ENCODE measurements at places on chromosomes 12 and 14.

DNA sequence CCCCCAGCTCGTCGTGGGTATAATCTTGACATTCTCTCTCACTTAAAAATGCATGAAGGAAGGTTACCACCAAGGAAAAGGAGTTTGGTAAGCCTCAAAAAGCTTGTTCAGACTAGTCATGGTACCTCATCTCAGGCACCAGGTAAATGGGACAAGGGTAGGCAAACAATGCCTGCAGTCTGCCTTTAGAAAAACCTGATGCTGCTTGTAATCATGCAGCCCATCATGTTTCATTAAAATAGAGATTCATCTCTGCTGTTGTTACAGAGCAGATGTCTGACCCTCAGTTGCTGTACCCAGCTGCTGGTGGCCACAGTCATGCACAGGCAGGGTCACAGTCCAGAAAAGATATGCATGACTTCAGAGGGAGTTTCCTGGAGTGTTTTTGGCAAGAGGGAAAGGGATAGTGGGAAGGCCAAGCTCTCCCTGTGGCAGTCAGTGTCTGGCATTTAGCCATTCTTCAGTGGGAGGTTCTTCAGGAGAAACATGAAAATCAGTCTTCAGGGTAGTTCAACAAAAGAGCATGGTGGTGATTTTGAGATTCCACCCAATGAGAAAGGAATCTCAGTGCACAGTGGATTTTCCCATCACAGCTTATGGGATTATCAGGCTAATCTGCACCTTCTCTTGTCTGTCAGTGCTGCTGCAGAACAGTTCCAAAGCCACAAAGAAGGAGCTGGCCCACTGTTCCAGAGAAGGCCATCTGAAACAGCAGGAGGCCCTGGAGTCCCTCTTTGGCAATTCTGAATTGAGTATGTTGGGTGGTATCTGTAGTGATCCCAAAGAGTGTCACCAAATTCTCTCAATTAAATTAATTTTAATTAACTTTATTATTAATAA, 202.7 kb upstream of the FRMD6 start:
- no peak for DNase-seq

GRCh38 chr12:69120354-69120753, 119.0 kb upstream of the CPSF6 start:
- no peak for DNase-seq

GRCh38 chr14:91242635-91243034, 1.9 kb downstream of the GPR68 start:
- DNase-seq, result no peak

GRCh38 chr14:40402957-40403356, 970.7 kb upstream of the FBXO33 start:
- DNase-seq, result no peak

- no peak for DNase-seq
Measured at GRCh38 chr12:48970702-48971334, 717 bp downstream of the WNT10B start.

DNA sequence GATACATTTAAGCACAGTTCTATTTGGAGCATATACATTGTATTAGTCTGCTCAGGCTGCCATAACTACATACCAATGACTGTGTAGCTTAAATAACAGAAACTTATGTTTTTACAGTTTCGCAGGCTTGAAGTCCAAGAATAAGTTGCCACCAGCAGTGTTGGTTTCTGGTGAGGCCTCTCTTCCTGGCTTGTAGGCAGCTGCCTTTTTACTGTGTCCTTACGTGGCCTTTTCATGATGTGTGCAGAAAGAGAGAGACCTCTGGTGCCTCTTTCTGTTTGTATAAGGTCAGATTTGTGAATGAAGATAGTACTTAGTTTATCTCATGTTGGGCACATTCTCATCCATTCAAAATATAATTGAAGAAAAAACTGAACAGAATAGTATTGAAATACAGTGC, 636.6 kb downstream of the FLRT2 start:
- no peak for DNase-seq

DNA sequence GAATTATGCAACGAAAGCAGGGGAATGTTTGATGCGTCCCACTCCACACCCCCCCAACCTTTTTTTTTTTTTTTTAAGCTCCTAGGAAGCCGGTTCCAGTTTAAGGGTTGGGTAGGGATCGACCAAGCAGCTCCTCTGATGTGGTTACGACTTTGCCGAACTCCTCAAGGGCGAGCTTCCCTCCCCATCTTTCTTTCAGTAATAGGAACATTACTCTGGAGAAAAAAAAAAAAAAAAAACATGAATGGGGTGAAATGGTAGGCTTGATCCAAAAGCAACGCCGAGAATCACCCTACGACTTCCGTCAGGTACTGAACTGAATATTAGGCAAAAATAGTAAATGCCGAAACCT, 9.6 kb downstream of the BMP4 start:
- DNase-seq, result no peak

DNA sequence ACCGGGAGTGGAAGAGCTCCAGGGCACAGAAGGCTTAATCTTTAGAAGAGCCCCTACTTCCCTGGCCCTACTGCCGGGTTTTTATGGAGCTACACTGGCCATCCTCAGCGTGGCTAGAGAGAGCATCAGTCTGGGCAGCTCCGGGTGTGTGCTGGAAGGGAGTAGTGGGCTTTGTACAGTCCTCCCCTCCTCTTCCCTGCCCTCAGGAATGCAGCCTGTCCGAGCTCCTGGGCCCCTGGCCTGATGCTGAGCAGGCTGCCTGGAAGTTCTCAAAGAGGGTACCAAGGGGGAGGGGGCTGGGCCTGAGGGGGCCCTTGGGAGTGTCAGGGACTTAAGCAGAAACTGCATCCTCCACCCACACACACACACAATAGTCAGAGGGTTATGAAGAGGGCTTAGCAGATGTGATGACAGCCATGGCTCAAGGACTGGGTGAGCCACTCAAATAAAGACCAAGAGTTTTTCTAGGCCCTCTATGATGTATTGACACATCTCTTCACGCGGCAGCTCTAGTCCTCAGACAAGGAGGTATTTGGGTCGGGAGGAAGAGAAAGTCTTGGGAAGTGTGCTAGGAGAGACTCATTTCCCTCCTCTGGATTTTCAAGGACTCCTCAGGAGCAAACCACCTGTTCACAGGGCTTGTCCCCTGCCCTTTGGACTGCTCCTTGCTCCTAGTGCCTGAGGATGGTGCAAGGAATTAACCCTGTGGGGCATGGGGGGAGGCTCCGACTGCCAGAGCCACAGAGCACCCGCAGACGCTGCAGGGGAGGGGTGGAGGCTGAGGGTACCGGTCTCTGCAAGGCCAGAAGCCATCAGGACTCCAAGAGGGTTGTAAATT, 16.5 kb upstream of the FIGNL2 start:
- peak; percentile 75 for DNase-seq

DNA sequence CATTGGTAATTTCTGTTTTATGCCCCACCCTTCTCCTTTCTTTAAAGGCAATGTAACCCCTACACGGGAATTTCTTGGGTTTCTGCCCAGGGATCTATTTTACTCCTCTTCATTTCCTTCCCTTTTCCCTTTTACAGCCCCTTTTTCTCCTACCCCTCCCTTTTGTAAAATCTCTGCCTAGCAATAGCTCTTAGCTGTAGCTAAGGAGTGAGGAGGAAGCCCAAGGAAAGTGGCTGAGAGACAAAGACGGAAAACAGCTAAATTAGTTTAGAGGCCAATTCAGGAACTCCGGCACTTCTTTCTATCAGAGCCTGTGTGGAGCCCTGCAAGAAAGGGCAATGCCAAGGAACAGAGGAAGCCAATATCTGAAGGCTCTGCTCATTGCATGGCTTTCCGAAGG, 40.3 kb downstream of the SOCS2 start:
- DNase-seq, result no peak

DNA sequence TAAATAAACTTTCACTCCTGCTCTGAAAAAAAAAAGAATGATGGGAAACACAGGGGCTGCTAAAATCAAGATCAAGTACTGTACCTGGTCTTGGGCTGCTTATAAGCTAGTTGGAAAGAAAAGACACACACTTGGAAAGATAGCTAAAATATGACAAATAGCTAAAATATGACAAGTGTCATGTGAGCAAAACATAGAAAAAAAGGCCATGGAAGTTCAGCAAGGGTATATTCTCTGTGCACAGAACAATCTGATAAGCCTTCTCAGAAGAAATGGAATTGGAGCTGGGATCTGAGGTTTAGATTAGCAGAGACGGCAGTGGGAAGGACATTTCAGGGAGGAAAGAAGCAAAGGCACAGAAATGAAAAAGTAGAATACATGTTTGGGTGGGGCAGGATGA, 126.2 kb upstream of the PMCH start:
- DNase-seq, result no peak

DNA sequence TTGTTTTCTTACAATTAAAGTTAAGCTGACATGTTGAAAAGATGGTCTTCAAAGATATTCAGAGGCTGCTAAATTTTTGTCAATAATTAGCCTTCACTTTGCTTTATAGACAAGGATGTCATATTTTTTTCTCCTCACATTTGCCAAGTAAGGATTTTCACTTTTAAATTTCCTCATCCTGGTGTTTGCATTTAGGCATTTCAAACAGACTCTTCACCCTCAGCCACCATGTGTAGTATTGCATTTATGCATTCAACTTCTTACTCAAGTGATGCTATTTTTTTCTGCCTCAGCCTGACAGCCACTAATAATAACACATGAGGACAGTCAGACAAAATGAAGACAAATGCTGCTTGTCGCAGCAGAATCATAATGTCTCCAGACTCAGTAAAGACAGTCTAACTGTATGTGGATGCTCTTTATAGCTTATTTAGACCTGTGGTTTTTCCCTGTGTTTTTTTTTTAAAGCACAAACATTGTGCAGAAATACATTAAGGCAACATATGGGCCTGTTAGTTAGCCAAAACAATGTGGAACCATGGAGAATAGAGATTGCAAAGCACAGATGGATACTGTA, 481.5 kb downstream of the NPAS3 start:
- DNase-seq, result no peak

DNA sequence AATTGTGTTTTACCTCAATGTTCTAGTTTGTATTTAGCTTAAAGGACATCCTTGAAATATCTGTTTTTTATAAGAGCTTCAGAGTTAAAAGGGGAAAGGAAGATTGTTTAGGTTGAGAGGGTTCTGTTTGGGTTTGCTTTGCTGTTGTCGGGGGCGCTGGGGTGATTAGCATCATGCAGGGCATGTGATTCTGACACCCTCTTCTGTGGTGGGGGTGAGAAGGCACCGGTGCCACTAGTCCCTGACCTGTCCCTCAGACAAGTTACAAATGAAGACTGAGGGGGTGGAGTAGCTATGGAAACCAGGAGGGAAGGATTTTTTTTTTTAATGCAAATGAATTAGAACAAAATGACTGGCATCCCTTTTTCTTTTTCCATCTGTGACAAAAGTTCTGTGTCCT, 291.3 kb downstream of the RPAP3 start:
- DNase-seq, result no peak

DNA sequence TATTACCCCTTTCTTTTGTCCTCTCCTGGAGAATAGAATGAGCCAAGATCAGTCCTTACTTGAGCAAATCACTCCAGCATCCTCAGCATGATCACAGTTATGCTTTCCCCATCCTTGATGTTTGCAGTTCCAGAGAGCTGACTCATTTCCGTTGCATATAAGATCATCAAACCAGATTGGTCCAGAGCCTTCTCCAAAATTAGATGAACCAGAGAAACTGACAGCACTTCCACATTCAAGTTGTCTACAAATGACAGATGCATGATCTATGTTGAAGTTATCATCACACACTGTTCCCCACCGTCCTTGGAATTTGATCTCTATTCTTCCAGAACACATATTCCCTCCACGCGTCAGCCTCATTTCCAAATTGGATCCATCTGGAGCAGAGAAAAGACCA, 4.8 kb downstream of the CD163 start:
- DNase-seq, result no peak

DNA sequence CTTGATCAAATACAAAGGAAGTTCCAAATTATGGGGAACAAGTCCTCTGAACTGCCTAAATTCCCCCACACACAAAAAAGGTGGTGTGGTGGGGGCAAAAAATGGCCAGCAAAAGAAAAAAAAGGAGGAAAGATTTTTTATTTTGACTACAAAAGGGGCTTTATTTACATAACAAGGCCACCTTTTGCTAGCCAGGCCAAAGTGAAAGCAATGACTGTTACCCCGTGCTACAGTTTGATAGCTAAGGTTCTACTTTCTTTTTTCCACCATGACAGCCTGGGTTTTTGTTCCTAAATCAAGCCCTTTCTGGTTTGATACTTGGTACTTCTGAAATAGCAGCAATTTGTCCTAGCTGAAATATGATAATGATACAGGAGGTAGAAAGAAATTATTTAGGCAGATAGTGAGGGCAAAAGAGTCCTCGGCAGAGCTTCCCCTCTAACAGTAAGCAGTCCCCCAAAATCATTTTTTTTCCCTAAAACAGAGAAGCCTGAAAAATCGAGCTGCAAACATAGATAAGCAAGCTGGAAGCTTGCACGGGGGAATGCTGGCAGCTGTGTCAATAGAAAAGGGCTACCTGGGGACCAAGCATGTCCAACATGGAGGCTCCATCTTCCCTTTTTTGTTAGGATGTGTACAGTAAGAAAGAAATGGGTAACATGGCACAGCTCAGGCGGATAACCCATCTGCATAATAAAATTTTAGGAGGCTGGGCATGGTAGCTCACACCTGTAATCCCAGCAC, 8.9 kb upstream of the B4GALNT1 start:
- DNase-seq, result no peak

GRCh38 chr12:2306012-2306411, 253.2 kb downstream of the CACNA1C start:
- DNase-seq, result peak; percentile 37

GRCh38 chr12:123762715-123763052, 583 bp downstream of the DNAH10 start:
- DNase-seq, result no peak

GRCh38 chr12:114945351-114945750, 261.4 kb upstream of the TBX3 start:
- DNase-seq, result no peak

DNA sequence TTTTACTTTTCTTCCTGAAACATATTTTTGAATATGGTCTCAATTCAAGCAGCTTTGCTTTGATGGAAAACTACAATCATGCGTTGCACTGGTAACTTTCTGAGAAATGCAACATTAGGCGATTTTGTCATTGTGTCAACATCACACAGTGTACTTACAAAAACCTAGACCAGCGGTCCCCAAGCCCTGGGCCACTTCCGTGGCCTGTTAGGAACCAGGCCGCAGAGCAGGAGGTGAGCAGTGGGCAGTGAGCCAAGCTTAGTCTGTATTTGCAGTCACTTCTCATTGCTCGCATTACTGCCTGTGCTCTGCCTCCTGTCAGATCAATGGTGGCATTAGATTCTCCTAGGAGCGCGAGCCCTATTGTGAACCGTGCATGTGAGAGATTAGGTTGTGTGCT, 163.7 kb upstream of the NOVA1 start:
- DNase-seq, result no peak

GRCh38 chr12:67047634-67048033, 221.5 kb upstream of the CAND1 start:
- no peak for DNase-seq

GRCh38 chr12:127655691-127656090, 611.3 kb upstream of the TMEM132C start:
- no peak for DNase-seq

GRCh38 chr12:70876952-70877351, 43.6 kb downstream of the PTPRR start:
- DNase-seq, result no peak

- peak; percentile 71 for DNase-seq
Measured at GRCh38 chr14:59126714-59127436, 61.6 kb upstream of the DAAM1 start.
